ENCODE measurements at places on chromosomes 3 and 15. TPM values are rescaled to one million over a fixed set of nuclear protein-coding genes. Genes with fewer than 3 reads are reported as not detected.

DNA sequence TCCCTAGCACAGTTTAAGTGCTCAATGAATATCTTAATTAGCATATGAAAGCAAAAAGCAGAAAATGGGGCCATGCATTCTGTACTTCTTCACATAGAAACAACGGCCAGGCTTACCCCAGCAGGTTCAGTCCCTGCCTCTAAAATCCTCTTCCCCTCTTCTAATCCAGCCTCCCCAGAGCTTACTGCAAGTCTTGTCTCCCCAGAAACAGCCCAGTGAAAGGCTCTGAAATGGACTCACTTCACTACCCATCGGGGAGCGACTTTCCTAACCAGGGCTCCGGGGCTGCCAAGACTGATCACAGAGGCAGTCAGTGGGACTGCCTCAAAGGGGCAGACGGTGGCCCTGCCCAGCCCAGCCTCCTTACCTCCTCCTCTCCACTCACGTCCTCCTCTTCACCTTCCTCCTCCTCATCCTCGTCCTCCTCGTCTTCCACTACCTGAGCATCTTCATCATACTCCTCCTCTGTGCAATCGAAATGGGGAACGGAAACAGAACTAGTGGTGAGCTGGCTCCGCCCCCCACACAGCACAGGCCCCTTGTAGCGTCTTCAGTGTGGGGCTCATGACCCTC lies 38.0 kb downstream of the ANP32A start:
- H3K4me1 ChIP-seq: peaks cover 14% of the 10 kb centered on the region
- peaks cover 3% of the 10 kb centered on the region for H3K36me3 ChIP-seq
- H3K27ac ChIP-seq: no peak overlapping the region
- no peak overlapping the region for H3K4me3 ChIP-seq

GRCh38 chr3:65945953-65946352 lies 92.8 kb downstream of the MAGI1 start:
- H3K27me3 ChIP-seq: no peaks in the 10 kb centered on the region
- H3K36me3 ChIP-seq: no peaks in the 10 kb centered on the region
- H3K4me1 ChIP-seq: peaks cover 8% of the 10 kb centered on the region
- DNase-seq: no peak

DNA sequence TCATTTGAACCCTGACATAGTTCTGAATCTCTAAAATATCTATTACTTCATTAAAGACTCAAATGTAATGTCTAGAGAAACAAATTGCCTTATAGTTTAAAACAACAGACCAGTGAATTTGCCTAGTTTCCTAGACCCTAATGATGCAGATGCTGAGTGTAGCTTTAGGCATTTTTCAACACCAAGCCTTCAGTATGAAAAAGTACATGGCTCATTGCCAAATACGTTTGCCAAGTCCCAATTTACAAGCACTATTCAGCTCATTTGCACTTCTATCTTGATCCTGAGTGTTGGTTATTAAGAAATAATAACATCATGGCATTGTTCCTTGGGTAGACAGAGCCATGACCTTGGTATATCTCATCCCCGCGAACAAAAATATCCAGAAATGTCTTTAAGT lies 46.8 kb downstream of the EOMES start:
- no peak overlapping the region for H3K27ac ChIP-seq
- no peak for DNase-seq
- no peaks in the 10 kb centered on the region for H3K27me3 ChIP-seq
- H3K36me3 ChIP-seq: no peaks in the 10 kb centered on the region
- H3K4me1 ChIP-seq: no peaks in the 10 kb centered on the region

DNA sequence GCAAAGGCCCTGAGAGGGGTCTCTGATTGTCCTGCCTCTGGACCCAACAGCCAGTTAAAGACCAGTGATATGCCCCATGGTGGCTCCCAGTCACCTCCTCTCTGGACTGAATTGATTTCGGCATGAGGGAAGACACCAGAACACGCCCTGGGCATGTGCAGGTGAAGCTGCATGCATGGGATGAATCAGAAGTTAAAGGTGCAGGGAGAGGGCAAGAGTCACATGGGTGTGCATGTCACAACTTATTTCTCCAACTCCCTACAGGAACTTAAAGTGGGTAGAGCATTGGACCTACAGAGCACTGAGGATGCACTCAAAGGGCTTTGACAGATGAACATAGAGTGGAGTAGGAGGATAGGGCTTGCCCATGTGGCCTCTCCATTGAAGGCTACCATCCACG lies 16.9 kb upstream of the RHCG start:
- no peaks in the 10 kb centered on the region for H3K4me1 ChIP-seq
- no peak overlapping the region for H3K27ac ChIP-seq
- H3K27me3 ChIP-seq: no peaks in the 10 kb centered on the region
- DNase-seq: no peak

GRCh38 chr15:99842071-99842470 lies 108.8 kb upstream of the LYSMD4 start:
- no peaks in the 10 kb centered on the region for H3K36me3 ChIP-seq
- H3K27me3 ChIP-seq: no peaks in the 10 kb centered on the region
- no peak overlapping the region for H3K27ac ChIP-seq

Gene MEGF11
- not detected for total RNA-seq

Gene CPN2
- total RNA-seq: not detected

All from prostate gland (tissue), 2 donors.